ENCODE measurements at places on chromosomes 11 and 22.

- no peak for DNase-seq
These were observed 13.1 kb downstream of the MOV10L1 start for GRCh38 chr22:50102946-50103345.

GRCh38 chr11:78199653-78200015 lies 10.9 kb downstream of the USP35 start:
- no peak for DNase-seq

- no peak for DNase-seq
These were observed 20.3 kb downstream of the FAM118B start for GRCh38 chr11:126231725-126232459.

GRCh38 chr22:30675436-30675835 lies 7.8 kb upstream of the DUSP18 start:
- no peak for DNase-seq

DNA sequence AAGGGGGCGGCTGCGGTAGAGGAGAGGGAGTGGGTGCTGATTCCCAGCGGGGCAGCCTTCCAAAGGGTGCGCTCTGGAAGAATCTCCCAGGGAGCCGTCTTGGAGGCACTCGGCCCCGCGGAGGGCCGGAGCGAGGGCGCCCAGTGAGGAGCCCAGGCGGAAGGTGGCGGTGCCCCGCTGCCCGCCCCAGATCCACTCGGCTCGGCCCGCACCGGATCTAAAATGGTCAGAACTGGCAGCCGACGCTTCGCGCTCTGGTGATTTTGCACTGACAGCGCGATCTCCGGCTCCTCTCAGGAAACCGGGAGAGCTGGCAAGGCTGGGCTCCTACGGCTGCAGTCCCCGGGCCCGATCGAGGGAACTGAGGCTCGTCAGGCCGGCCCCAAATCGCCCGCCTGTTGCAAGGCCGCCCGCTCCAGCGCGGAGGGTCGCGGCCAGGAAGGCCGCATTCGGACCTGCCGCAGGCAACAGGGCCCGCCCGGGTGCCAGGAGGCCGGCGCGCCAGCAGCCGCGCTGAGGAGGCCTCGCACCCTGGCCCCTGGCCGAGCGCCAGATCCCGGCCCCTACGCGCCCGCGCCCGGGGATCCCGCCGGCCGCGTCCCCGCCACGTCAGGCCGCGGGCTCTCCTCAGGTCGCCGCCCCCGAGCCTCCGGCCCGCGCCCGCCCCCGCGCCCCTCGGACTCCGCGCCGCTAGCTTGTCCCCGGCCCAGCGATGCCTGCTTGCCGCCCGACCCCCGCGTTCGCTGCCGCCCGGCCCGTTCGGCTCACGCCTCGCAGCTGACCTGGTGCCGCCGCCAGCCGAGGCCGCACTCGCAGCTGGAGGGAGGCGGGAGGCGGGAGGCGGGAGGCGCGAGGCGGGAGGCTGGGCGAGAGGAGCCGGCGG lies at the start of gene KLHL22:
Gene KLHL22 (minus strand): TSS at position 818 of the 883 bp plus-strand sequence. CDS start 6,584 bp downstream, outside the sequence.
- DNase-seq: no peak

- DNase-seq: no peak
These were observed 407.0 kb upstream of the B3GAT1 start for GRCh38 chr11:134819041-134819440.

DNA sequence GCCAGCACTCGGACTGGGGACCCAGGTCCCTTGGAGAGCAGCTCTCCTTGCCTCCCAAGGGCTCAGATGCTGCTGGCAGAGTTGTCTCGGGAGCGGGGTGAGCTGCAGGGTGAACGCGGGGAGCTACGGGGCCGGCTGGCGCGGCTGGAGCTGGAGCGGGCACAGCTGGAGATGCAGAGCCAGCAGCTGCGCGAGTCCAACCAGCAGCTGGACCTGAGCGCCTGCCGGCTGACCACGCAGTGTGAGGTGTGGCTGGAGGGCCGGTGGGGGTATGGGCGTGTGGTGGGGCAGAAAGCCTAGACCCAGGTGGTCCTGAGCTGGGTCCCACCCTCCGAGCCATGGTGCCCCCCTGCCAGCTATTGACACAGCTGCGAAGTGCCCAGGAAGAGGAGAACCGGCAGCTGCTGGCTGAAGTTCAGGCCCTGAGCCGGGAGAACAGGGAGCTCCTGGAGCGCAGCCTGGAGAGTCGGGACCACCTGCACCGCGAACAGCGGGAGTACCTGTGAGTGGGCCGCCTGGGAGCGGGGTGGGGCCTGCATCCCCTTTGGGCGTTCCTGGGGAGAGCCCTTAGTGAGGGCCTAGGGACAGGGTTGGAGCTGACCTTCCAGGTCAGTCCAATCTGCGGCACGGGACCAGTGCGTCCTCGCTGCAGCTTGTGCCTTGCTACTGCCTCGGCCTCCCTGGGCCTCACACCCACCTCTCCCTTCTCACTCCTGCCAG lies 5.8 kb upstream of the RPS6KA4 start:
- no peak for DNase-seq

DNA sequence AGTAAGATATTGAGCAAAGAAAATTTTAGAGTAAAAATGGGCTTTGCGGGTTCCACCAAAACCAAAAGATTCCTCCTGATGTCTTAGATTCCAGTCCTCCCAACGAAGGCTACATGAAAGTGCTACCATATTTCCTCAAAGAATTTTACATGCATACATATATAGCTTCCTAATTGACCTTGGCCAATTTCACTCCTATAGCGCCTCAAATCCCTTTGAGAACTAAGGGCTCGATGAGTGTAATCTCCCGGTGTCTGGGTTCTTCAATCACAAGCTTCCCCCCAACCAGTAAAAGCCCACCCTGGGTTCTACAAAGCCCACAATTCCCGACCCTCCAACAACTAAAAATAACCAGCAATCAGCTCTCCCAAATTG lies 1.2 kb downstream of the SIK3 start:
- no peak for DNase-seq

- no peak for DNase-seq
These were observed 16.7 kb upstream of the ACR start for GRCh38 chr22:50721257-50721844.

GRCh38 chr11:118002541-118003423 lies 16.6 kb downstream of the IL10RA start:
- peak; percentile 60 for DNase-seq

GRCh38 chr11:77039491-77040400 lies 5.5 kb downstream of the B3GNT6 start:
- DNase-seq: no peak

DNA sequence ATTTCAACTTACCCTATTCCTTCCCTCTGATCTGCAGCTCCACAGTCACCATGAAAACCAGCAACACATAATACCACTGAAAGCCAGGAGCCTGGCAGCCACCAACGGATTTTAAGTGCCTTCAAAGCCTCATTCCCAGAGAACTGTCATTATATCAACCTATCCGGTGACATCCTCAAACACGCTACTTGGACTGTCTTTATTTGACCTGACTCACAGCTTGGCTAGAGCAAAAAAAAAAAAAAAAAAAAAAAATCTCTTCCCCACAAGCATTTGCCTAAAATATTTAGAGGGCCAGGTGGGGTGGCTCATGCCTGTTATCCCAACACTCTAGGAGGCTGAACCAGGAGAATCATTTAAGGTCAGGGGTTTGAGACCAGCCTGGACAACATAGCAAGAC lies 32.4 kb upstream of the ARHGAP32 start:
- DNase-seq: no peak

GRCh38 chr11:33703788-33704187 lies 3.2 kb upstream of the C11orf91 start:
- no peak for DNase-seq

- DNase-seq: no peak
These were observed 15.8 kb downstream of the PHLDB1 start for GRCh38 chr11:118623269-118623655.

DNA sequence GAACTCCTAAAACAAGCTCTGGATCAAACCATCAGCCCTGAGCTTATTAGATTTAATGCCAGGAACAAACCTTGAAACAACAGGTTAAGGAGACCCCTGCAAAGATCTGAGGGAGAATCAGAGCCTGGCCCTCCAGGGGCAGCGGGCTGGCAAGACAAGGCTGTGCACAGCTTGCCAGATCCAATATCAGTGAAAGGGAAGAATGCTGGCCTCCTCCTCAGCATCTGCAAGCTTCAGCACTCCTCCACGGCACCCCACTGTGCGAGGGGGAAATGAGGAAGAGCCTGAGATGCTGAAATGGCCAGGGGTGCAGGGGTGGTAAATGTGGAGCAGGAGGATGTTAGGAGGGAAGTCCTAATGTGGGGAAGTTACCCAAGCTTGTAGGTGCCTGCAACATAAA lies 167.0 kb downstream of the TENM4 start:
- DNase-seq: no peak

- no peak for DNase-seq
These were observed 154.2 kb downstream of the CEP164 start for GRCh38 chr11:117481885-117482284.

- DNase-seq: no peak
These were observed 2.4 kb downstream of the LTBP3 start for GRCh38 chr11:65555693-65556231.

GRCh38 chr22:20530368-20531153 lies 23.2 kb downstream of the MED15 start:
- no peak for DNase-seq

GRCh38 chr11:32081129-32081641 lies 9.7 kb upstream of the RCN1 start:
- no peak for DNase-seq

DNA sequence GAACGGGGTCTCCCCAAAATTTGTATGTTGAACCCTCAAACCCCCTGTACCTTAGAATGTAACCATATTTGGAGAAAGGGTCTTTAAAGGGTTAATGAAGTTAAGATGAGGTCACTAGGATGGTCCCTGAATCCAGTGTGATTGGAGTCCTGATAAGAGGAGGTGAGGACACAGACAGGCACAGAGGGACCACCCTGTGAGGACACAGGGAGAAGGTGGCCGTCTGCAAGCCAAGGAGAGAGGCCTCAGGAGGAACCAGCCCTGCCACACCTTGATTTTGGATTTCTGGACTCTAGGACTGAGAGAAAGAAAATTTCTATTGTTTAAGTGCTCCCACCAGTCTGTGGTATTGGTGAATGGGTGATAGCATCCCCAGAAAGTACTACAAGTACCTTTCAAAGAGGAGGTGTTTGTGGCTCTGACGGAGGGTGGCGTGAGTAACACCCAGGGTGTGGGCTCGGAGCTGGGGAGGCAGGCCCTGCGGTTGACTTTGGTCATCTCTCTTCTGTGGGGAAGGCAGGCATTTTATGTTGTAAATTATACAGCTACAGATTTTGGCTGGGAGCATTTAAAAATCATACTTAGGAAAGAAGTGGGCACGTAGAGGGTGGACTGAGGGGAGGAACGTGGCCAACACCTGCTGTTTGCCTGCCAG lies 13.8 kb downstream of the MRGPRF start:
- no peak for DNase-seq

- no peak for DNase-seq
These were observed 39.6 kb upstream of the AMOTL1 start for GRCh38 chr11:94728541-94728940.

DNA sequence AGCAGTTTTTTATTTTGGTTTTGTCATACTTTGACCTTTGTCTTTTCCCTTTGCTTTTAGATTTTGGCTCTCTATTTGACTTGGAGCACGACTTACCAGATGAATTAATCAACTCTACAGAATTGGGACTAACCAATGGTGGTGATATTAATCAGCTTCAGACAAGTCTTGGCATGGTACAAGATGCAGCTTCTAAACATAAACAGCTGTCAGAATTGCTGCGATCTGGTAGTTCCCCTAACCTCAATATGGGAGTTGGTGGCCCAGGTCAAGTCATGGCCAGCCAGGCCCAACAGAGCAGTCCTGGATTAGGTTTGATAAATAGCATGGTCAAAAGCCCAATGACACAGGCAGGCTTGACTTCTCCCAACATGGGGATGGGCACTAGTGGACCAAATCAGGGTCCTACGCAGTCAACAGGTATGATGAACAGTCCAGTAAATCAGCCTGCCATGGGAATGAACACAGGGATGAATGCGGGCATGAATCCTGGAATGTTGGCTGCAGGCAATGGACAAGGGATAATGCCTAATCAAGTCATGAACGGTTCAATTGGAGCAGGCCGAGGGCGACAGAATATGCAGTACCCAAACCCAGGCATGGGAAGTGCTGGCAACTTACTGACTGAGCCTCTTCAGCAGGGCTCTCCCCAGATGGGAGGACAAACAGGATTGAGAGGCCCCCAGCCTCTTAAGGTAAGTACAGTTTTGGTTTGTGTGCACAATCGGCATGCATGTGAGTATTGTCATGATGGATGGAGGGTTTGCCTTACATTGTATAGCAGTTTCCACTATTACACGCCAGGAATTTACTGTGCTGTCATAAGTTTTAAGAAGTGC lies 25.0 kb downstream of the EP300 start:
- DNase-seq: no peak

DNA sequence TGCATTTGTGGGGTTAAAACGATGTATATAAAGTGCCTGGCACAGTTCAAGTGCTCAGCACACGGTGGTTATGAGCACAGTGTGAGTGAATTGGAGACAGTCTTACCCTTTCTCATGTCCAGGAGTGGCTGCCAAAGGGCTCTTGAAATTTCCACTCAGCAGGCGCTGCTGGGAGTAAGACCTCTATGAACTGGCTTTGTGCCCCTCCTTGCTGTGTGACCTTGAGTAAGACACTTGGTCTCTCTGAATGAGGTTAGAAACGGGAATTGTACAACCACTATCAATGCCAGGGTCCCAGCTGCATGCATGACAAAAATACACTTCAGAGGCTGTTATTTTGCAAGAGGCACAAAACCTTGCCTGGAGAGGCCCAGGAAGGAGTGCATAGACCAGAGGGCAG lies 86.6 kb downstream of the TSPAN18 start:
- no peak for DNase-seq

DNA sequence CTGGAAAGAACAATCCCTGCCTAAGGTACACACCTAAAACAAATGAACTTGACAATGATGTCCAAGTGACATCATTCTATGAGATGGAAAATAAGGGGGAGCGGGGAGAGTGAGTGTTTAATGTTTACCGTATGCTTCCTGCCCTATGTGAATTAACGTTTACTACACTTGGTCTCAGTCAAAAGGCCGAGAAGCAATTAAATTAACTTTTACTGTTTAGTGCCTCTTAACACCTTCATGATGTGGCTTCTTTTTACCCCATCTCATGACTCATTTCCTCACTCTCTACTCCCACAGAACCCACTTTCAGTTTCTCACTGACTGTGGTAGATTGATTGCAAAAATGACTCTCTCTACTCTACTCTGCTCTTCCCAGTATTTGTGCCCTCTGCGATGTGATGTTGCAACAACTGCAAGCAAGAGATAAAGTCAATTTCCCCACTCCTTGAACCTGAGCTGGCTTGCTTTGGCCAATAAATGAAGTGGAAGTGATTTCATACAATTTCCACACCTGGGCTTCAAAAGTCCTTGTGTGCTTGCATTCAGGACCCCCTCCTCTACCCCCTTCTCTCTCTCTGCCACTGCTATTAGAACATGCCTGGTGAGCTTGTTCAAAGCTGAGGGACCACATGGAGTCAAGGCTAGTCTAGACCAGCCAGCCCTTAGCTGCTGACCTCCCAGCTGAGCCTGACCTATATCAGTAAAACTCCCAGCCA lies 11.6 kb upstream of the ALKBH3 start:
- DNase-seq: no peak

- DNase-seq: no peak
These were observed 3.0 kb downstream of the RSPH14 start for GRCh38 chr22:23138584-23139435.

DNA sequence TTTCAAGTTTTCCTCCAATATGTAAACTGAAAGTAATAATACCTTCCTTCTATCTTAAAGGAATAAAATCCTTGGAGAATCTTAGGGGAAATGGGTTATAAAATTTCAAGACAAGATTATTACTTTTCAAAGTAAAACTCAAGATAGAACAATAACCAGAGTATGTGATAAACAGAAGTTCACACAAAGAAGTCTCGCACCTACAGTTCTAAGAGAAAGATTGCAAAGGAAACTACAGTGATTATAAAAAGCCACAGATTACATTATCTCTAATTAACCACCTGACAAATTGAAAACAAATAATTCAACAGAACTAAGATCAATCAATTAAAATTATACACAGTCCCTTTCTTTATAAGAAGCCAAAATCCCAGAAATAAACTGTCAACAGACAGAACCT lies 34.0 kb downstream of the AMBRA1 start:
- DNase-seq: no peak

Measured in activated CD4-positive, CD25-positive, alpha-beta regulatory T cell treated with anti-CD3 and anti-CD28 coated beads, Interleukin-2, amount 50 U/mL, for 72 hours (primary cell).